Femur (tissue), 1 donor: ENCODE measurements at places on chromosomes 16 and 17.
A peak's percentile ranks its signal among the peaks of the same experiment; 100 is the strongest.

DNA sequence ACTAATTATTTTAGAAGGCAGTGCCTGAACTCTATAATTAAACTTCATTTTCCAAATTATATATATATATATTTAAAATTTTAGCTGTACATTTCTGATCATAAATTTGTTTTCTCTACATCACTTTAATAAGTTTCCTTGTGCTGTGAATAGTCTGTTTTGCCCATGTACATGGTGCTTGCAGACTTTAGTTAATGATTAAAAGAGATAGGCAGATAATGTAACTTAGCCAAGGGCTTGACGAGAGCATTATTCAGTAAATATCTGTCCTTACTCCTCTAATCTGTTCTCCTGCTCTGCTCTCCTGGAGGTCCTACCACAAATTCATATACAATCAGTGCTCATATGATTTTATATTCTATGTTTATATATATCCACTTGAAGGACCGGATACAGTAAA lies 595.2 kb upstream of the KIF2B start:
- no peak for DNase-seq

- DNase-seq: no peak
Observed at GRCh38 chr17:30807896-30808295, 16.6 kb downstream of the CRLF3 start.

GRCh38 chr17:44922746-44923470 lies 7.6 kb upstream of the GFAP start:
- DNase-seq: peak; percentile 11

GRCh38 chr17:79473111-79473875 lies 137.6 kb downstream of the RBFOX3 start:
- DNase-seq: peak; percentile 45

DNA sequence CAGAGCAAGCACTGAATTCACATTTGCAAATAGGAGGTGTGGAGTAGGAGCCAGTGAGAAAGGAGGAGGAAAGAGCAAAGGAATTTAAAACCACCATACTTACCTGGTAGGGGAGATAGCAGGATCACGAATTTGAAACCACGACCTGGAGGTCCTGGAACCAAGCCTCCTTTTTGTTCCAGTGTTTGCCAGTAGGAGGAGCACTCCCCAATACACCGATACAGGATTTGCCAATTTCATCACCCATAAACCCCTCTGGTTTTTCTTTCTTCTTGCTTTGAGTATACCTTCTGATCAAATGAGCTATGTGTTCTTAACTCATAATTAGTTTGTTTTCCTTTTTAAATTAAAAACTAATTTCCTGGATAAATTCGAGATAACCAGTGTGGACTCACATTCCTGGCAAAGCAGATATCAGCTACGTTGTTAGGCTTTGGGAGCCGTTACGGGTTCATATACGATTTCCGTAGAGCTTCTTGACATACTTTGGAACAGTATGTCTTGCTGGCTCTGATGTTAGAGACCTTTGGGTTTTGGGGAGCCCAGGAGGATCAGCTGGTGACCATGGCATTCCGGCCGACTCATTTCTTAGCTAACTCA lies 22.7 kb downstream of the BCO1 start:
- DNase-seq: no peak

DNA sequence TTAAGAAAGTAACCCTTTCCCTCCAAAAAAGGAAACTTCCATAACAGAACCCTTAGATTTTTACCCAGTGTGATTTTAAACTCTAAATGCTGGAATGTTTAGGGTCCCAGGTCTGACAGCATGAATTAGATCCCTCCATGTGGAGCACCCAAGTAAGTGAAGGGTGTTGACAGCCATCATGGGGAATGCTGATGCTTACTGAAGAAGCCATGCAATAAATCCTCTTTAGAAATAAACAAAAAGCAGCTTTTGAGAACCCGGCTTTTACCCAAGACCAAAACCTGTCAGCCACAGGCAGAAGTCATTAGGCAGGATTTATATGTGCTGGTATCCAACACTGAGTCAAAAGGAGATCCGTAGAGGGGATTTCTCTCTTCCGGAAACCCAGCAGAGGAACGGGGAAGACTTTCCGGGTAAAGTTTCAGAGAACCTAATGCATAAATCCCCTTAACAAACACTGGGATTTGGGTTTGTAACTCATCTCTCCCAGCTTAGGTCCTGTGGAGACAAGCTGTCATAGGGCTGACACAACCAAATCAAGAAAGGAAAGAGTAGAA lies 287.5 kb downstream of the IRX3 start:
- no peak for DNase-seq

- no peak for DNase-seq
Observed at GRCh38 chr16:86022381-86022960, 123.5 kb downstream of the IRF8 start.

DNA sequence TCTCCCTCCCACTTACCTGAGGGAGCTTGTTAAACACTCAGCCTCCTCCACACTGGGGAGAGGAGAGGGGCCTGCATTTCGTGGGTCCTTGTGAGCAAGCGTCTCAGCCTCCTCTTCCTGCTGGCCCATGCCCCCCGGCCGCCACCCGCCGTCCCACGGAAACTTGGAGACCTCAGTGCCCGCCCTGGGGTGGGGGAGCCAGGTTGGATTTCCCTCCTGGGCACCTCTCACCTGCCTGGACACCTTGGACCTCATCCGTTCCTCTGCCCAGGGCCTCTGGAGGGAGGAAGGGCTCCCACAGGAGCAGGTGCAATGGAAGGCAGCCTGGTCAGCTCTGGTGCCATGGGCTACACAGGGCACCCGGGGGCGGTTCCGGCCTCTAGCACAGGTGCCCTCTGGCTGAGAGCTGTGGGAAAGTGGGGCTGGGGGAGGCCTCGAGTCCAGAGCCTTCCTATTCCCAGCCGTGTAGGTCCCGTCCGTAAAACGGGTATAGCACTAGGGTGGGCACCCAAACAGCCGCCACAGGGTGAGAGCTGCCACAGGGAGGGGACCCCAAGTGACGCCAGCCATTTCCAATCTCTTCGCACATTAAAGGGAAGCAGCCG lies 11.0 kb downstream of the GSE1 start:
- DNase-seq: no peak

DNA sequence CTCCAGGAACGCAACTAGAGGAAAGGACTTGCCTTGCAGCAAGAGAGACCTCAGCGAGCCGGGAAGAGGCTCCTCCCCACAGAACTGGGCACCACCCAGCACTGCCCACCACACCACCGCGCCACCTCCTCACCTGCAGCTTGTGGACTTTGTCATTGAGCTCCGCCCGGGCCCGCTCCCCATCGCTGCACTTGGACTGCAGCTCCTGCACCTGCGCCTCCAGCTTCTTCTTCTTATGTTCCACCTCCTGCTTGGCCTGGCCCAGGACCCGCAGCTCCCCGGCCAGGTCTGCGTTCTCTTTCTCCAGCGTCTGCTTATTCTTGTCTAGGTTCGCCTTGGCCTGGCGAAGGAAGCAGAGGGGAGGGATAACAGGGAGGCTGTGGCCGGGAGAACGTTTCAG lies 76.7 kb downstream of the NDE1 start:
- DNase-seq: no peak

GRCh38 chr17:74552037-74552436 lies 6.1 kb upstream of the CD300C start:
- no peak for DNase-seq

GRCh38 chr17:10754109-10754508 lies 24.3 kb upstream of the TMEM220 start:
- no peak for DNase-seq

GRCh38 chr16:62963846-62964245 lies 927.6 kb upstream of the CDH8 start:
- no peak for DNase-seq

- DNase-seq: peak; percentile 61
Observed at GRCh38 chr17:42459256-42459800, 650 bp downstream of the ATP6V0A1 start.

DNA sequence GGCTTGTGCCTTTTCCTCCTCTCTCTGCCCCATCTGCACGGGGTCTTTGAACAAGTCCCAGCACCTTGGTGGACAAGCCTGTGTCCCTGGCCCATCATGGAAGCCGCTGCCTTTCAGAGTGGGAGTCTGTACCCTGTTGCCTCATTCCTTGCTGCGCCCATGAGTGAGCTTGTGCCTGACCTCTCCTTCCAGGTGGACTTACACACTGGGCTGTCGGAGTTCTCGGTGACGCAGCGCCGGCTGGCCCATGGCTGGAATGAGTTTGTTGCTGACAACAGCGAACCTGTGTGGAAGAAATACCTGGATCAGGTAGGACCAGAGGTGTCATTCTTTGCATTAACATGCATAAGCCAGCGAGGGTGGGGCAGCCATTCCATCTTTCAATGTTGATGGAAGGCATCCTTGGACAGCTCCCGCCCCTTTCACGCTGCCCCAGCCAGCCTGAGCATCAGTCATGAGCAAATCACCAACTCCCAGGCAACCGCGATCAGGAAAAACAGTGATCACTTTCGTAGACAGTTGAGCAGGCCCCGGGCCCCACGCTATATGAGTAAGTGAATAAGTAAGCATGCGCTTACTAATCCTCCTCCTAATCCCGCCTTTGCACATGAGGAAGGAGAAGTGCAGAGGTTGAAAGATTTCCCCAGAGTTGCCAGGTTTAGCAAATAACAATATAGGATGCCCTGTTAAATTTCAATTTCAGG lies 36.8 kb downstream of the ATP2C2 start:
- DNase-seq: no peak

- no peak for DNase-seq
Observed at GRCh38 chr17:79789943-79790804, 6.7 kb downstream of the CBX8 start.

DNA sequence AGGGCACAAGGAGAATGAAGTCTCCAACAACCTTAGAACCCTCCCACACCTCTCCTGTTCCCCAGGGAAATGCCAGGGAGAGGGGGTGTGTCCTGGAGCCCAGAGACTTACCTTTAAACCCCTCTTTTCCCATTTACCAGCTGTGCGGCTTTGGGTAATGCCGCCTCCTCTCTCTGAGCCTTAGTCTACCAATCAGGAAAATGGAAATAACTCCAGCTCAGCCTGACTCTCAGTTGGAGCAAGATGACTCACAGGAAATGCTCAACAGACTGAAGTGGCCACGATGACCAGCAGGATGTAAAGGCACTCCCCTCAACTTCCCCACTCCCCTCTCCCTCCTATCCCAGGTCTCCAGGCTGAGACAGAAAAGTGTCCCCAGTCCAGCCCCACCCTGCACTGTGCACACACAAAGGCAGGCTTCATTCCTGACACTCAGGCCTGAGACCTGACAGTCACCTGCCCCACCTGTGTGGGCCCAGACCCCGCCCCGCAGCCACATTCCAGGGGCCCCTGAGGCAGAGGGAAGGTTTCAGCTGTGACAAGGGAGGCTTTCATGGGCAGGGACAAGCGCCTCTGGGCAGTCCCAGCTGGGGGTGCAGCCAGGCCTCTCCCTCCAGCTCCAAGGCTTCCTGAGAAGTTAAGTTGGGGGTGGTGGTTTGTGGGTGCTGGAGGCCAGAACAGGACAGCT lies 3.0 kb upstream of the KRT15 start:
- DNase-seq: no peak

- no peak for DNase-seq
Observed at GRCh38 chr17:27216836-27217235, 77.1 kb upstream of the WSB1 start.

DNA sequence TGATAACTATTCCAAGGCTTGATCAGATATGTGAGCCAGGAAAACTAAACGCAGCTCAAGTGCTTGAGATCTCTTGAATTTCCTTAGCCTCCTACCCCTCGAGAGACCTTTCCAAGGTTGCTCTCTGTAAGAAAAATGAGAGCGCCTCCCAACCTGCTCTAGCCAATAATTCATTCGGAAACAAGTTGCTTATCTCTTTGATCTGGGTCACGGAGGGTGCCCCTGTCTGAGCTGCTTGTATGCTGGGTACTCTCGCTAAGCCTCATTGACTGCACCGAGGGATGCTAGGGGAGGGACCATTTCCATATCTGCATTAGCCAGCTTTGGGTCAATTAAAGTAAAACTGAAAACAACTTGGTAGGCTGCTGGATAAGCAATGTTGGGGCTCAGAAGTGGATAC lies 70.1 kb upstream of the SHISA6 start:
- DNase-seq: no peak

DNA sequence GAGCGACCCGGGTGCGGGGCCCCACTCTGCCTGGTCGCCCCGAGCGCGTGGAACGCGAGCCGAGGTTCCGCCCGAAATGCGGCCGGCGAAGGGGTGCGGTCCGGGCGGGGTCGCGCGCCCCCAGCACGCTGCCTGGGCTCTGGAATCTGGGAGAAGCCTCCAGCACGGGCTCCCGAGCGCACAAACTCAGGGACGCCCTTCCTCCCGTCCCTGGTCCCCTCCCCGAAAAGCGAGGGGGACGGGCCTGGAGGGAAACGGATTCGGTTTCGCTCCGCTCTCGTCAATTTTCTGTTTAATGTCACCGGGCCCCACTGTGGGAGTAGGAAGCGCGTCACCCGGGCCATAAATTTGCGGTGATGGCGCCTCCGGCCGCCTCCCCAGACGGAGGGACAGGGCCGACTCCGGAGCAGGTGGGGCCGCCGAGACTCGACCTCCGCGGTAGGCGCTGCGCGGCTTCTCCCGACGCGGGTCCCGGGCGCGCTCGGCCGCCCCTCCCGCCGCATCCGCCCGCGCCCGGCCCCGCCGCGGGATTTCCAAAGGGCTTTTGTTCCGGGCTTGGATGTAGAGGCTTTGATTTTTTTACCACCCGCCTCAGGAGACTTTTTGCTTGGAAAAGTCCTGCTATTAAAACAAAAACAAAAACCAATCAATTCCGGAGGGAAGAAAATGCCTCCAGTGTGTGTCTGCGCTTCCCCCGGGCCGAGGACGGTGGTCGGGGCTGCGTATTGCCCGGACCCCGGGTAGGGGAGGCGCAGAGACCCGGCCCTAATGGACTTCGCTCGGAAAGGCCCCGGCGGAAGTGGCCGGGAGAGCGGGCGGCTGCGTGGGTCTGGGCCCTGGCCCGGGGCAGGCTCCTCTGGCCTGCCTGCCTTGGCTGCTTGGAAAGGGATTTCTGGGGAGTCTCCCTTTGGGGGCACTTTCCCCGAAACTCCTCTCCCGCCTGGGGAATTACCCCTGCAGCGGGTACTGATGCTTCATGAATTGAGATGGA lies 7.9 kb upstream of the BAHCC1 start:
- DNase-seq: peak; percentile 81

GRCh38 chr17:79809530-79810129 lies 12.8 kb upstream of the CBX8 start:
- no peak for DNase-seq
